ENCODE measurements at places on chromosomes 16 and 17. TPM values are rescaled to one million over a fixed set of nuclear protein-coding genes. Genes with fewer than 3 reads are reported as not detected.

ODAD4 gene
- 8.5 TPM for polyA plus RNA-seq

GDPD3 gene
- 14.7 TPM for polyA plus RNA-seq

DNA sequence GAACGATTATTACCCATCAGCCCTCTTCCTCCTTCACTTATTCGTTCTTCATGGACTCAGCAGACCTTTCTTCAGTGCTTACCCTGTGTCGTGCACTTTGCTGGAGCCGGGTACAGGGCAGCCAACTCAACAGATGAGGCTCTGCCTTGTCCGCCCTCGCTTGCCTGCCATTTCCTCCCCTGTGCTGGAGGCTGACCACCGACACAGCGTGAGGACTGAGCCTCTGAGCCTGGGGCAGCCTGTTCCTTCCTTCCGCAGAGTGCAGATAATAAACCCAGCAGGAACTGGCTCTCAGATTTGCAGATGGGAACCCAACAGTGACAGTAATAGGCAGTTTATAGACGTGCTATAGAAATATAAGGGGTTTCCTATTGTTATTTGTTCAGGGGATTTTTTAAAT lies 7.0 kb upstream of the SLC39A11 start:
- no peak for DNase-seq

DNA sequence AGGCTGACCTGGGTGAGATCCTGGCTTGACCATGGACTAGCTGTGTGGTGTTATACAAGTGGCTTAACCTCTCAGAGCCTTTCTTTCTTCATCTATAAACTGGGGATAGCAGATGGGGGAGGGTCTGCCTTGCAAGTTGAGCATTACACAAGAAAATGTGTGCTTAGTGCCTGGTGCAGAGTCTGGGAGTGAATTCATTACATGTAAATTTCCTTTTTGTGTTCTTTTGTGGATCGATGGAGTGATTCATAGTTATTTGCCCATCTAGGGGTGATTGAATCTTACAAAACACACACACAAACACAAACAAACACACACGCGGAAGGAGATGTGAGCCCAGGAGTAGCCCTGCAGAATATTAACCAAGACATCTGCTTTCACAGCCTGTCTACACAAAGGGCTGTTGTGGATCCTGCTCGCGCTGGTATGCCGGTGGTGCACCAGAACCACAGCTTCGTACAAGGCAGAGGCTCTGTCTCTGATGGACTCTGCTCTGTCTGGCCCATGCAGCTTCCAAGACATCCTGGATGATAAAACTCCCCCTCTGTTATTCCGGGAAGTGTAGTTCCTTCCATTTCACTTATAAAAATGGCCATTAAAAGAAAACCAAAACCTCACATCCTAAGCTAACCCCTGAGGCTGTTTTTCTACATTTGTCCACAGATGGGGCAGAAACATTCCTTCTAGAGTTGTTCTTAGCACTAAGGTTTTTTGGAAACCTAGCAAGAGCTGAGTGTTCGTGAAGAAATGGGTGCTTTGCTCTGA lies 86.1 kb downstream of the UTP18 start:
- no peak for DNase-seq

ACSM3 gene
- polyA plus RNA-seq, result 106 TPM

SLFN14 gene
- polyA plus RNA-seq, result 0.10 TPM

- no peak for DNase-seq
These were observed 7.0 kb downstream of the ZNF213 start for GRCh38 chr16:3141781-3142311.

CCL17 gene
- polyA plus RNA-seq, result not detected

Data from left renal cortex interstitium (tissue), 4 donors.